Spinal cord (tissue), 10 donors: ENCODE measurements at places on chromosomes 7 and 10. TPM values are rescaled to one million over a fixed set of nuclear protein-coding genes. Genes with fewer than 3 reads are reported as not detected.
A peak's percentile ranks its signal among the peaks of the same experiment; 100 is the strongest.

DNA sequence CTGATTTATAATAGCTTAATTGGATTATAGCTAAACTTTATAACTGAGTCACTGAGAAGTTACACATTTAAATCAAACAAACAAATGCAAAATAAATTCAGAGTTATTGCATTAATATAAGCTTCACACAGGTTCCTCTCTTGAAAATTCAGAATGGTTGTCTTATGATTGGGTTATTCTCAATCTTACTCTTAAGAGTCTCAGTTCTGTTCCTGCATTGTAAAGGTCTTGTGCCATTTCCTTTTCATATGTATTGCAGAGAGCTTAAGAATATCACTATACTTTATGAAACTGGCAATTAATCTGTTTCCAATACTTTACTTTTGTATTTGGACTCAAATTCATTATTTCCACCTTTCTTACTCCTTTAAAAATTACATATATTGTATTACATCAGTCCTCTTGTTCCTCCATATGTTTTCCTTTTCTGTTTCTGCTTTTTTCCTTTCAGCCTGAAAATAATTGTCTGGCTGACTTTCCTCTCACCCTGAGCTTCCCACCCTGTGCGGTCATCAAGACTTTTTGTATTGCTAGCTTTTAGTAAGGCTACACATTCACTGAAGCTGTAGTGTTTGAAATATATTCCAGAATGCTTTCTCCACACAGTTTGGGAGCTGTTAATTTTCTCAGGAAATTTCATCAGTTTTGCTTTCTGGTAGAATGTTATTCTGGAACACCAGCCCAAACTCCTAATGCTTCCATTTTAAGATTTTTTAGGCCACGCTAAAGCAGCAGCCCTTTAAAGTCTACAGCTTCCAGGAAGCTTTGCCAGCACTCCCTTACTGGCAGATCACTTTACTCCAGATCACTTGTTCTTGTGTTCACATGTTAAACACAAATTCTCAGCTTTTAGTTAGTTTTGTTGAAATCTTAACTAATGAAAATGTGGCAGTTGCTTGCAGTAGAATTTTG, 139.4 kb downstream of the KCND2 start:
- no peaks in the 10 kb centered on the region for H3K27me3 ChIP-seq
- peak; percentile 9 for DNase-seq
- H3K4me3 ChIP-seq: no peak overlapping the region
- peak overlapping the region; percentile 10 for H3K27ac ChIP-seq
- H3K36me3 ChIP-seq: no peaks in the 10 kb centered on the region

- H3K4me3 ChIP-seq: no peak overlapping the region
- no peaks in the 10 kb centered on the region for H3K27me3 ChIP-seq
- DNase-seq: peak; percentile 64
- H3K4me1 ChIP-seq: no peaks in the 10 kb centered on the region
- peak overlapping the region; percentile 42 for H3K27ac ChIP-seq
Measured at GRCh38 chr7:84025332-84025927, 169.2 kb downstream of the SEMA3A start.

- H3K4me1 ChIP-seq: peaks cover 34% of the 10 kb centered on the region
- H3K27ac ChIP-seq: no peak overlapping the region
- no peaks in the 10 kb centered on the region for H3K27me3 ChIP-seq
- H3K36me3 ChIP-seq: peaks cover 24% of the 10 kb centered on the region
Measured at GRCh38 chr7:2192831-2193534, 39.8 kb downstream of the MAD1L1 start.

The TAS2R38 gene
- polyA plus RNA-seq: not detected

The LDB1 gene
- polyA plus RNA-seq: 102 TPM

The CCM2 gene
- polyA plus RNA-seq: 48.6 TPM

The ERV3-1 gene
- 20.3 TPM for polyA plus RNA-seq
